ENCODE measurements at places on chromosomes 3 and 15.

DNA sequence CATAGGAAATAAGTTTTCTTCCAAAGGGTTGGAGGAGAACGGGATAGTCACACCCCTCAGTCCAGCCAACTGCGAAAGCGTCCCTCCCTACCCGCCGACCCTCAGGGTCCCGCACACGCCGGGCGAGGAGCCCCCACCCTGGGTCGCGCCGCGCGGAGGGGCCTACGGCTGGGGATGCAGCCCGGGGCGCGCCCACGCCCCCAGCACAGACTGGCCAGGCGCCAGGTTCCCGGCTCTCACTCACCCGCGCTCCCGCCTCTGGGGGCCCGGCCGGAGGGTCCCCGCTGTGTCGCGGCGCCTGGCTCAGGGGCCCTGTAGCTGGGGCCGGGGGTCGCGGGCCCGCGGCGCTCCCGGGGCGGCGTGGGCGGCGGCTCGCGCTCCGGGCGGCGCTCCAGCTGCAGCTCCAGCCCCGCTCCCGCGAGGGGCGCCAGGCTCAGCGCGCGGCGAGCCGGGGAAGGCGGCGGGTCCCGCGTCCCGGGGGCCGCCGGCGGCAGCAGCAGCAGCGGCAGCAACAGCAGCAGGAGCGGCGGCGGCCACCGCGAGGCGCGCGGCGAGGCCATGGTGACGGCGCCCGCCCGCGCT lies 375 bp downstream of the HEG1 start:
- DNase-seq, result no peak

DNA sequence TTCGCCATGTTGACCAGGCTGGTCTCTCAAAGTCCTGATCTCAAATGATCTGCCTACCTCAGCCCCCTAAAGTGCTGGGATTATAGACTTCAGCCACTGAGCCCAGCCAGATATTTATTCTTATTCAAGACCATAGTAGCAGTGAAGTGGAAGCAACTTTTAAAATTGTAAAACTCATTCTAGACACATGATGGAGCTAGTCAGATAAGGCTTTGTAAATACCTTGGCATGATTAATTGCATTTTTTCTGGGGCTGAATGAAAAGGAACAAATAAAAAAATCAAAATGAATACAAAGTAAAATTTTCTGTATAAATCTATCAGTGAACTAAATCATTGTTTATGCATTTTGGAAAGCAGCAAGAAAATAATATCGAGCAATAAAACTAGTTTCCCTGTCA lies 4.1 kb upstream of the MYO1E start:
- DNase-seq, result no peak

GRCh38 chr15:64209680-64210334 lies 47.0 kb upstream of the PPIB start:
- DNase-seq, result peak; percentile 20

DNA sequence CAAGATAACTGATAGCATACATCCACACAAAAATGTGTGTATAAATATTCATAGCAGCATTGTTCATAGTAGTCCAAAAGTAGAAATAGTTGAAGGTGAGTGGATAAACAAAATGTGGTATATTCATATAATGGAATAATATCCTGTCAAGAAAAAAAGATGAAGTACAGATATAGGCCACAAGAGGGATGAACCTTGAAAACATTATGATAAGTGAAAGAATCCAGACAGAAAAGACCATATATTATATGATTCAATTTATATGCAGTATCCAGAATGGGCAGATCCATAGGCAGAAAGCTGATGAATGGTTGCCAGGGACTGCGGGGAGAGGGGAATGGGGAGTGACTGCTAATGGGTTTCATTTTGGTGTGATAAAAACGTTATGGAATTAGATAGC lies 54.3 kb upstream of the TNIK start:
- no peak for DNase-seq

GRCh38 chr15:42385206-42385979 lies 26.1 kb downstream of the CAPN3 start:
- no peak for DNase-seq

GRCh38 chr3:165434516-165434915 lies 238.3 kb upstream of the SLITRK3 start:
- no peak for DNase-seq

GRCh38 chr3:17544632-17545031 lies 197.8 kb downstream of the TBC1D5 start:
- DNase-seq, result no peak
